CD4-positive, alpha-beta memory T cell (primary cell): ENCODE measurements at places on chromosomes 1 and 21. TPM values are rescaled to one million over a fixed set of nuclear protein-coding genes. Genes with fewer than 3 reads are reported as not detected.

Gene RGS7
- total RNA-seq: not detected

Gene SYDE2
- total RNA-seq: 5.0 TPM

Gene RPTN
- total RNA-seq: not detected

Gene SLC2A5
- total RNA-seq: not detected

Gene FMOD
- total RNA-seq: not detected

Gene OR2T33
- total RNA-seq: not detected

Gene SLAMF9
- total RNA-seq: not detected

Gene URB2
- total RNA-seq: 8.5 TPM

Gene ZBTB8A
- not detected for total RNA-seq

Gene GORAB
- total RNA-seq: 24.1 TPM

Gene ZFP69
- total RNA-seq: 4.3 TPM

Gene LSM10
- total RNA-seq: 51.0 TPM

Gene FAM151A
- not detected for total RNA-seq

Gene NBPF20
- total RNA-seq: 5.3 TPM

Gene AMPD2
- total RNA-seq: 96.1 TPM

Gene CTXND2
- not detected for total RNA-seq

Gene SPRR1B
- not detected for total RNA-seq

Gene TNFSF4
- 3.9 TPM for total RNA-seq

Gene CNR2
- total RNA-seq: not detected

Gene CCDC27
- not detected for total RNA-seq

Gene MXRA8
- total RNA-seq: not detected

Gene RGL1
- total RNA-seq: 5.3 TPM

Gene DNAI4
- 7.9 TPM for total RNA-seq

Gene EYA3
- 21.1 TPM for total RNA-seq

Gene CRNN
- not detected for total RNA-seq

Gene CSDE1
- total RNA-seq: 559 TPM

Gene HSD3B2
- total RNA-seq: not detected

Gene RFX5
- total RNA-seq: 64.3 TPM

Gene JAM2
- not detected for total RNA-seq

Gene RPE65
- not detected for total RNA-seq

Gene ZNF124
- total RNA-seq: 26.8 TPM

Gene GJC2
- 0.80 TPM for total RNA-seq

Gene SRGAP2
- 56.6 TPM for total RNA-seq

Gene ACTL8
- not detected for total RNA-seq

Gene FCGR1A
- total RNA-seq: not detected

Gene CEP85
- total RNA-seq: 21.9 TPM

Gene SYTL1
- total RNA-seq: 158 TPM
